ENCODE measurements at places on chromosomes 6 and 20.

DNA sequence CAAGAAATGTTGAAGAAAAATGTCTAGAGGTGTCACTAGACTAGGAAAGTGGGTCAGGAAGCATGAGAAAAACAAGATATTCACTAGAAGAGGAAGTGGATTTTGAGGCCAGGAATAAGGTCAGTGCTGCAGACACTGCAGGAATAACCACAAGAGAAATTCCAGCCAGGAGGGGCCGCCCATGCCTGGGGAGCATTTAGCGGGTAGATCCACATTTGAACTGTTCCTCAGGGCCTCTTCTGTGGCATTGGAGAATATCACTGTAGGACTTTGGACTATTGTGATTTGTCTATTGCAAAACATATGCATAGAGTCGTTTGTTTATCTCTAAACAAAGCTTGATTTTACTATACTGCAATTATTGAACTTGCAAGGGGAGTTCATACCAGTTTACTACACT is 49.6 kb upstream of the CCDC28A start:
- no peak for DNase-seq

DNA sequence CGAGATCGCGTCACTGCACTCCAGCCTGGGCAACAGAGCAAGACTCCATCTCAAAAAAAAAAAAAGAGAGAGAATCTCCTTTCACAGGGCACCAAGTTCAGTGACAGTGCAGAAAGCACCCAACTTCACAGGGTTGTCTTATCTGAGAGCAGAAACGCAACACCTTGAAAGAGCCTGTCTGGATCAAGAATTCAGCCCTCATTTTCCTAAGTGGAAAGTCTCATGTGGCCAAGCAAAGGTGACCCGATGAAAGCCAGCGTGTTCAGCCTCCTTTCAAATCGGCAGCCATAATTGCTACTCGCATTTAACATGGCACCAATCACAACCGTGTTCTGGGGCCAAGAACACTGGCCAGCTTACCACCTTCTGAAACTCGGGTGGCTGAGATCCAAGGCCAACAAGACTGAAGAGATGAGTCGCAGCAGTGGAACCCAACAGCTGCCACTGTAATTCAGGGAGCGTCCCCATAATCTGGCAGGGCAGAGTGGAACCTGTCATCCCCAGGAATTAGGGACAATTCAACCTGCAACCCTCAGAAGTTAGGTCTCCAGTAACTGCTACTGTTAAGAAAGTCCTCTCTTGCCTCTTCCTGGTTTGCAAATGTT is 536.7 kb upstream of the JARID2 start:
- no peak for DNase-seq

- no peak for DNase-seq
Observed at GRCh38 chr6:53290537-53291510, 57.9 kb downstream of the ELOVL5 start.

- no peak for DNase-seq
Observed at GRCh38 chr6:157120534-157121232, 202.6 kb downstream of the TMEM242 start.

DNA sequence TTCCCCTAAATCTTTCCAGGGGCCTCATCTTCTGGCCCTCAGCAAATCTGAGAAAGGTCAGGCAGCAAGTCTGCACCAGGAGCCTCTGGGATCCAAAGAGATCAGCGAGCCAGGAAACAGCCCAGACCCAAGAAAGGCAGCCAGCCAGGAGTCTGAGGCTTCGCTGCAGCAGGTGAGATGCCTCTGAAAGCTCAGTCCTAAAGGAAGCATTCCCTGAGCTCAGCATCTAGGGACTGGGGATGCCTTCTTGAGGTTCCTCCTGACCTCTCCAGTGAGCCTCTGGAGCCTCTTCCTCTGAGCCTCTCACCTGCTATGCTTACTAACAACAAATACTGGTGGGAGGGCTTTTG is 118.8 kb upstream of the MAFB start:
- DNase-seq = no peak

DNA sequence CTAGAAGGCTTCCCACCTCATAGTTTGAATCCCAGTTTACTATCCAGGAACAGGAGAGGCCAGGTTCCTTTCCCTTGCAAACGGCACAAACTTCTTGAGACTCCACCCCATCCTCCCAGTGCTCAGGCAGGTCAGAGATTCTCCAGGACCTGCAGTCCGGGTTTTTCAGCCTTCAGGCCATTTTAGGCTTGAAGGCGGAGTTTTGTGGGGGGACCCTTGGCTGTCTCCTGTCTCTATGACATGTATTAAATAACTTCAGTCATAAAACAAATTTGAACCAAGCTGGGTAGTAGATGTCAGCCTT is 230.1 kb downstream of the NFATC2 start:
- DNase-seq = no peak

GRCh38 chr6:52697903-52698302 is 27.0 kb downstream of the TMEM14A start:
- DNase-seq = peak; percentile 44

GRCh38 chr6:69578361-69578890 is 218.4 kb downstream of the LMBRD1 start:
- DNase-seq = no peak

DNA sequence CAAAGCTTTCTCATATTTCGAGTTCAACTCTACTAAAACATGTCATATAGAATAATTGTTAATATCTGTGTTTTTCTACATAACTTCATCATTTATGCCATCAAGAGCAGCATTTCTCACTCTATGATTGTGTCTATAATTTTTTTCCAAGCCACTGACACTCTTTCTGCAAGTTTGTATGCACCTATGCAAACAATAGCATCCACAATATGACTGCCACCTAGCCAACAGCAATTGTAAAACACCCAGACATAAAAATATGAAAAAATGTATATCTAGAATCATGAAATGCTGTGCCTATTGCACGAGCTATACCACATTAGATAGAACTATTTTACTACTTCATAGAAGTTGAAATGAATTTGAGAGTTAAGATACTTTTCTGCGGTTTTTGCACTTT is 286.5 kb upstream of the MARCKS start:
- DNase-seq = no peak

- no peak for DNase-seq
Observed at GRCh38 chr20:22260506-22260905, 323.9 kb downstream of the FOXA2 start.

DNA sequence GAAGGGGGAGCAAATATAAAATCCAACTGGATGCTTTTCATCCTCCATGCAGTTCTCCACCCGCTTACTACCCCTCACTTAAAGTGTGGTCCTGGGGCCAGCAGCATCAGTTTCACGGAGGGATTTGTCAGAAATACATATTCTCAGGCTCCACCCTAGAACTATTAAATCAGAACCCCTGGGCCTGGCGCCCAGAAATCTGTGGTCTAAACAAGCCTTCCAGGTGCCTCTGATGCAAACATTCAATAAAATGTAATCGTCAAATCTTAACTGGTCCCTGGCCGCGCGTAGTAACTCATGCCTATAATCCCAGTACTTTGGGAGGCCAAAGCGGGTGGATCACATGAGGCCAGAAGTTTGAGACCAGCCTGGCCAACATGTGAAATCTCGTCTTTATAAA is 47.7 kb downstream of the ATXN1 start:
- no peak for DNase-seq

DNA sequence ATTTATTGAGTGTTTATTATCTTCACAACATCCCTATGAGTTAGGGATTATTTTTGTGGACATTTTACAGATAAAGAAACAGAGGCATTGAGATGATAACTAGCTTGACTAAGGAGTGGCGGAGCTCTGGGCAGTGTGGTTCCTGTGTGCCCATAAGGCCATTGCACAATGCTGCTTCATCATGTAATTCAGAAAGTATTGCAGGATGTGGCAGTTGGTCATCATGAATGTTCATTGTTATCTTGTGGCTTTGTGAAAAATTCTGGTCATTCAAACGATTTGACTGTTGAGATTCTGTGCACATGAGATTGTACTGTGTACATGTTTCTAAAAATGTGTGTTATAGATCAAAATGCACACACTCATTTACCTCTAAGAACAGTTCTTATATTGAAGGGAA is 150.8 kb downstream of the ESR1 start:
- DNase-seq = no peak

DNA sequence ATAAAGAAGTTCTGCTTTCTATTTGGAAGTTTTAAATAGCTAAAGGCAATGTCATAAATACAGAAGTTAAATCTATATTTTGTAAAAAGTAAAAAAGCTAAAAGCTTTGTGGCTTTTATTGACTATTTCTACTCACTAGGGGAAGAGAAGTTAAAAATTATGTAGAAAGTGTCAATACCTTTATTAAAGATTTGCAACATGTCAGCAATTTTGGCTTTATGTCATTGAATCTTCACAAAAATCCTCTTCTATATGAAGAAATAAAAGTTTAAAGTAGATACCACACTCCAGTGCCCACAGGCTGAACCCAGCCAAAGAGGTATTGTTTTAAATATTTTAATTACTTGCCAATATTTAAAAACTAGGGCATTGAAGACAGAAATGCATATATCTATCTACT is 160.6 kb upstream of the HSF2 start:
- no peak for DNase-seq

GRCh38 chr6:20582586-20583443 is 48.6 kb downstream of the CDKAL1 start:
- no peak for DNase-seq

DNA sequence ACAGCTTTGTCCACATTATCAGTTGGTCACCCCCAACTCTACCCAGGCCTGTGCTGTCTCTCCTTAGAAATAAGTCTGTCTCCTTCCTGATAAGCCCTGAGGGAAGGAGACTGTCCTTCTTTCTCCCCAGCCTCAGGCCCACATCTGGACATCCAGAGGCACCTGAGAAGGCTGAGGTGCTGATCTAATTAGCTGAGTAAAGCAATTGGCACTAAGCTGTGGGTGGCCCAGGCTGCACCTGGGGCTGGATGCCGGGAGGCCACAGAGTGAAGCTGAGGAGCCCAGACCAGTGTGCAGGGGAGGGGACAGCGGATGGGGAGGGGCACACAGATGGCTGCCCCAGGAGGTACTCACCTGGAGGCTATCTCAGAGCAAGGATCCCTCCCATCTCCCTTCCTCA is 26.2 kb upstream of the BMP7 start:
- DNase-seq = no peak

GRCh38 chr20:25247000-25247517 is 826 bp upstream of the PYGB start:
- peak; percentile 29 for DNase-seq

DNA sequence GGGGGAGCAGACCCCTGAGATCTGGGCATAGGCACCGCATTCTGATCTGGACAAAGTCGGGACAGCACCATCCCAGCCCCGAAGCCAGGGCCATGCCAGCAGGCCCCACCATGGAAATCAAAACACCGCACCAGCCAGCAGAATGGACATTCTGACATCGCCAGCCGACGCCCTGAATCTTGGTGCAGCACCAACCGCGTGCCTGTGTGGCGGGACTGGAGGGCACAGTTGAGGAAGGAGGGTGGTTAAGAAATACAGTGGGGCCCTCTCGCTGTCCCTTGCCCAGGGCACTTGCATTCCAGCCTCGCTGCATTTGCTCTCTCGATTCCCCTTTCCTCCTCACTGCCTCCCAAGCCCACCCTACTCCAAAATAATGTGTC is 2.0 kb downstream of the NNAT start:
- no peak for DNase-seq

DNA sequence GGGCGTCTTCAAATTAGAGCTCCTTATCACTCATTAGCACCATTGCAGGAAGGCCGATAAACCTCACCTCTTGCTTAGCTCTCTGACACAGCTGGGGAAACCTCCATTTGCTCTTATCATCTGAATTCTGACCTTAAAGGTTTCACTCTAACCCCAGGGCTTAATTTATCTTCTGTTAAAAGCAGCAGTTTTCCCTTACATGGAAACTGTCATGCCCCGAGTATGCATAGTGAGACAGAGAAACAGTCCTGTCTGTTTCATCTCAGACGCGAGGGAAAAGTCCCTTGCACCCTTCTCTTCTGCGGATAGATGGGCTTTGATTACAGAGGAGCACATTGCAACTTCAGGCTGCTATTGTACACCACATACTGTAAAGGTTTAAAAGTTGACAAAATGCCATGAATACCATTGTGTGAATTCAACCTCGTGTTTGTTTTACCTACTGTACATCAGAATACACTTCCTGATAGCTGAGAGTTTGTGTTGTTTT is 191.5 kb upstream of the BMP2 start:
- DNase-seq = no peak

DNA sequence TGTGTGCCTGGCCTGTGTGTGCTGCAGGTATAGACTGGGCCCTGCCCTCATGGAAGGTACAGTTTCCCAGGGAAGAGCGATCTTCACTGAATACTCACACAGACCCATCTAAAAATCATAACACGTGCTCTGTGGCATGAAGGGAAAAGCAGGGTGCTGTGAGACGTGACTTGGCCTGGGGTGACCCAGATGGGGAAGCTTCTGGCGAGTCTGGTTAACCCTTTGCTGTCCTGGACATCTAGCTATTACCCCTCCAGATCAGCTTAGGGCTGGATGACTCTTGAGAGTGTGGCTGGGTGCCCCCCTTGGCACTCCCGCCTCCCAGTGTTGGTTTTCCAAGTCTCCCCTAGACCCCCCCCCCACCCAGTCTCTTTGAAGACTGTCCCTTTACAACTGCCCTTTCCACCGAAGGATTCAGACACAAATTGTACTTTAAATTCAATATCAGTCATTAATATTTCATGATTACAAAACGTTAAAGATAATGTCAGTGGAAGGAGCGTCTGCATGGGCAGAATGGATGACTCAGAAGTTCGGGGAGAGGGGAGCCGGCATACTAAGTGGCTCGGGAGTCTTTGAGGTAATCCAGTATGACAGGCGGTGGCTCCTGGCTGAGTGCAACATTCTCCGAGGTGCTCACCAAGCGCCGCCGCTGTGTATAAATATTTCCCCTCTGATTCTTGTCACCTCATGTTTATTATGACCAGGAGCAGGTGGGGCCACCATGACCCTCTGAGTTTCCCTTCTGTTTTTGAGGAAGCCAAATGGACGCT is 77.3 kb downstream of the CD40 start:
- no peak for DNase-seq

DNA sequence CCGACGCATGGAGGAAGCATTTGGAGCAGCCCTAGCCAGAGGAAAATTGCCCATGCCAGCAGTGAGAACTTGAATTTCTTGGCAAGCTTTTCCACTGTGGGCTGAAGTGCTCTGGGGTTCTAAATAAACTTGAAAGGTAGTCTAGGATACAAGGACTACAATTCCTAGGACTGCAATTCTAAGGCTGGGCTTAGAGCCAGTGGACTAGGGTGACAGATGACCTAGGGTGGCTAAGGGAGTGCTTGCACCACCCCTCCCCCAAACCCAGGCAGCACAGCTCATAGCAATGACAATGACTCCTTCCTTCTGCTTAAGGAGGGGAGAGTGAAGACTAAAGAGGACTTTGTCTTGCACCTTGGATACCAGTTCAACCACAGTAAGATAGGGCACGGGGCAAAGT is 122.3 kb downstream of the THBS2 start:
- DNase-seq = no peak

- DNase-seq = no peak
Observed at GRCh38 chr6:30782425-30783014, 38.2 kb upstream of the IER3 start.
